ENCODE measurements at places on chromosomes 1 and 21.
A peak's percentile ranks its signal among the peaks of the same experiment; 100 is the strongest.

- DNase-seq, result no peak
Measured at GRCh38 chr1:17084787-17085186, 31.0 kb upstream of the SDHB start.

DNA sequence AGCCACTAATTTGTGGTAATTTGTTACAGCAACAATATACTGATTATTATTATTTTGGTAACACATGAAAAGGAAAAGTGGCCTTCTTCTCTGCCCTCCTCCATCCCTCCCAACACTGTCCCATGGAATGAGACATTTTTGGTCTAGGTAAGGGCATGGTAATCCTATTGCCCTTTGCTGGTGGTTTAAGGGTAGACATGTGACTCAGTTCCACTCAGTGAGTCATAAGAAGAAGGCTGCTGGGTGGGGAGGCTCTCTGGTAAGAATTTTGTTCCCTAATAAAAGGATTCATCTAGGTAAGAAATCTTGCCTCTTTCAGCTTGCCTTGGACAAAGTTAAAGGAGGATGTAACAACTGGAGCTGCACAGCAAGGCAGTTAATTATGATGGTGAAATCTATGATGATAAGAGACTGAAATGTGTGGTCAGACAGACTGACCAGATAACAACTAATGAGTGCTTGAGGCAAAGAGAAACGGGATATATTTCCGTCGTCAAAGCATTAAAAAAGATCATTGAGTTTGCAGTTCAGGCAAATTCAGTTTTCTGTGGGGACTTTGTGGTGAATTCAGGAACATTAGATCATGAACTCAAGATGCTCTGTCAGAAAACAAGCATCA lies 232.0 kb upstream of the KCNK2 start:
- DNase-seq, result no peak

- peak; percentile 60 for DNase-seq
Measured at GRCh38 chr1:161013488-161014230, 7.3 kb downstream of the F11R start.

- no peak for DNase-seq
Measured at GRCh38 chr21:37536616-37537278, 170.2 kb downstream of the DYRK1A start.

GRCh38 chr1:38997034-38997900 lies 6.2 kb downstream of the AKIRIN1 start:
- peak; percentile 63 for DNase-seq

Data from CD4-positive, alpha-beta memory T cell (primary cell).